ENCODE measurements at places on chromosomes 5 and 9.
A peak's percentile ranks its signal among the peaks of the same experiment; 100 is the strongest.

GRCh38 chr9:37412431-37413151, 9.9 kb upstream of the GRHPR start:
- DNase-seq: no peak

DNA sequence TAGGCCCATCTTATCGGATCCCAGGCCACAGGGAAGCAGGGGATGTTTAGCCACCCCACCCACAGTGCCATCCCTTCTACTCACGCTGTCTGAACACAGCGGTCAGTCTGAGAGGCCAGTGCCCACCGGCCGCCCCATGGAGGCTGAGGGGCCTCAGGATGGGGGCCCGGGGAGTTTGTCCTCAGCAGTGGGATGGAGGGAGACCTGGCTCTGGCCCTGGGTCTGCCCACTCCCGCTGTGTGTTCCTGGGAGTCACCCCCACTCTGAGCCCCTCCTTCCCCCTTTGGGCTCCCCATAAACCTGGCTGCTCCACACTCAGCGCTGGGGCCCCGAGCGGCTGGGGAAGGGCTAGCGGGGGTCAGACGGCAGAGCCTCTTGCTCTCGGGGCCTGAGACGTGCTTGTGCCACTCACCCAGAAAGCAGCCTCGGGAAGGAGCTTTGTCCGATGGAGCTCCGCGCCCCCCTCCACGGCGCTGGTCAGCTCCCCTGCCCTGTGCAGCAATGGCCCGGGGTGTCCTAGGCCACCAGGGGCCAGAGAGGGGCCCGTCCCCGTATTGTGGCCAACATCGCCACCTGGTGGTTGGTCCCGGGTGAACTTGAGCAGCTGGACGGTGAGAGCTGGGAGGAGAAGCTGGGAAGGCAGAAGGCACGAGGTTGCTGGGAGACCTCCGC, 10.9 kb upstream of the LAMC3 start:
- DNase-seq: peak; percentile 87

- DNase-seq: no peak
Observed at GRCh38 chr5:10440367-10440990, 1.2 kb upstream of the ROPN1L start.

- no peak for DNase-seq
Observed at GRCh38 chr5:149164731-149165130, 23.4 kb downstream of the ABLIM3 start.

- DNase-seq: peak; percentile 72
Observed at GRCh38 chr9:82606492-82607382, 456.2 kb downstream of the RASEF start.

DNA sequence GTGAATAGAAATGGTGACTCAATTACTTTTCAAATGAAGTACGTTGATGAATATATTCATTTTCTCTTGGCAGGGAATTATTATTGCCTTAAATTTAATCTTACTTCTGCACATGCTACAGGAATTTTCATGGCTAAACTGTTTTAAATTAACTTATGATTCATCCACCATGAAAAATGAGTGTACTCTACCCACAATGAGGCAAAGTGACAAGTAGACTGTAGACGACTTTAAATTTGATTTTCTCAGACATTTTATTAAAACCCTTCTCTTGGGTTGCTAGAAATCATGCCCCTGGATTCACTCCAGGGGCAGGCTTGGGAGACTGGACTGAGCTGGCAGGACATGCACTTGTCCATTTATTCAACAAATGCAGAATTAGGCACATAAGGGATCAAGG, 23.5 kb upstream of the ERAP2 start:
- DNase-seq: no peak

GRCh38 chr5:65126542-65127069, 355.1 kb downstream of the ADAMTS6 start:
- no peak for DNase-seq

- no peak for DNase-seq
Observed at GRCh38 chr5:10351199-10351905, 2.1 kb upstream of the MARCHF6 start.

DNA sequence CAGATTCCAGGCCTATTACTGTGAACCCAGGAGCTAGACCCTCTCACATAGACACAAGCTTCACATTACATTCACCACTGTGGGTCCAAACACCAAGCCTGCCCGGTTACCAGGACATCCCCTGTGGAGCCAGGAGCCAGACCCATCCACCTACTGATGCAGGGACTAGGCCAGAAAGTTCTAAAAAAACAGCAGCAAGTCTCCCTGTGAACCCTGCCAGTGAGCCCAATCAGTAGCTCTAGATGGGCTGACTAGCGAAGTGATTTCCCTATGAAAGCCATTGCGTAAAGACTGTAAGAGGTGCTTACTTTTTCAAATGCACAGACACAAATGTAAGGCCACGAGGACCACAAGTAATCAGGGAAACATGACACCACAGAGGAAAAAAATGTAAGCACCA, 352.3 kb downstream of the TMEM161B start:
- no peak for DNase-seq

GRCh38 chr9:136460772-136461325, 21.2 kb upstream of the INPP5E start:
- no peak for DNase-seq

DNA sequence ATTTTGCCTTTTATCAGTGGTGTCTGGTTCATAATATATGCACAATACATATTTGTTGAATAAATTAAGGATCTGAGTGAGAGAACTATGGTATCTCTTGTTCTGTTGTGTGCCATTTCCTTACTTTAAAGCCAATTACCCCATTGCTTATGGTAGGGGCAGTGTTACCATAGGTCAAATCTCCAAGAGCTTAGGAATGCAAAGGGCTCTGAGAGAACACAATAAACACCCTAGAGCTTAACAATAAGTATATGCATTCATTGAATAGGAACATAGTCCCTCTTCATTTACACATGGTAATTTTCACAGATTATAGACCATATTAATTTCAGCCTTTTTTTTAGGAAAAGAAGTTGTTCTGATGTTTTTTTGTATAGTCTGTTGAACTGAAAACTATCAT, 112.2 kb downstream of the MCTP1 start:
- DNase-seq: no peak

- DNase-seq: no peak
Observed at GRCh38 chr5:64018966-64019365, 56.7 kb upstream of the HTR1A start.

DNA sequence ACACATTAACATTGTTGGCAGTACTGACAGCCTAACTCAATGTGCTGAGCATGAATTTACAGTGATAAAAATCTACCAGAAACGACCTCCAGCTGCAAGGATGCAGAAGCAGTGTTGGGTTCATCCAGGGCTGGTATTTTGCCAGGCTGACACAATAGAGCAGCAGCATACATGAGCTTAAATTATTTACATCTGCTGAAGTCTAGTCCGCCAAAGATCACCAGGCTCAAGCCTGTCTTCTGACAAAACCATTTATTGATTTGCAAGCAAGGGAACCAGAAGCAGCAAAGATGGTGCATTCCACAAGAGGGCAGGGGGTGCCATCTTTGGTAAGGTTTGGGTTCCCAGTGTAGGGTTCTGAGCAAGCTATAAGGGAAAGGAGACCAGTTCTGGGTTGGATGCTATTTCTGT, 8.7 kb upstream of the C5orf34 start:
- no peak for DNase-seq

DNA sequence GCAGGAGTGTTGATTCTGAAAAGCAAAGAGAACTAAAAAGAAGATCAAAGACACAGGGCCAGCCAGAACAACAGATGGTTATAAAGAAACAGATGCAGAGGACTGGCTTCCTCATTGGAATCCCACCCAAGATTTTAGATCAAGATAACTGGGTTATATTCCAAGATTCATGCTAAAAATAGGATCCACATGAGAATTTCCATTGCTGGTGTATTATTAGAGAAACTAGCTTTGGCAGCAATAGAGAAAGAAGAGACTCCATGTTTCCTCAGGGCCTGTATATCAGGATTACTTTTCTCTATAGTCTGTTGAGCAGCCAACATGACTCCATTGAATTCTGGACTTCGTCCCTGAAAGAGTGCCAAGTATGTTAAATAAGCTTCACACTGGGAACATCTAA, 367.3 kb downstream of the TUSC1 start:
- no peak for DNase-seq

DNA sequence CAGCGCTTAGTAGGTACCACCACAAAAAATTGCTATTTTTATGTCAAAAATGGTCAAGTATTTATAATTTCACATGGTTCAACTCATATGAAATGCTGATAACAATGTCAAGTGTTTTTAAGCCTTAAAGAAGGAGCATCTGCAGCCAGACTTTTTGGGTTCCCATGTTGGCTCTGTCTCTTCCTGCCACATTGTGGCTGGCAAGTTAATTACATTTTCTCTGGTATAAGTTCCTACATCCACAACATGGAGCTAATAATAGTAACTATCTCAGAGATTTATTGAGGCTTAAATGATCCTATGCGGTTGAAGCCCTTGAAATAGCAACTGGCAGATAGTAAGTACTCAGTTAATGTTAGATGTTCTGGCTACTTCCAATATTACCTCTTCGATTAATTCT, 5.4 kb downstream of the ATP10B start:
- DNase-seq: no peak

DNA sequence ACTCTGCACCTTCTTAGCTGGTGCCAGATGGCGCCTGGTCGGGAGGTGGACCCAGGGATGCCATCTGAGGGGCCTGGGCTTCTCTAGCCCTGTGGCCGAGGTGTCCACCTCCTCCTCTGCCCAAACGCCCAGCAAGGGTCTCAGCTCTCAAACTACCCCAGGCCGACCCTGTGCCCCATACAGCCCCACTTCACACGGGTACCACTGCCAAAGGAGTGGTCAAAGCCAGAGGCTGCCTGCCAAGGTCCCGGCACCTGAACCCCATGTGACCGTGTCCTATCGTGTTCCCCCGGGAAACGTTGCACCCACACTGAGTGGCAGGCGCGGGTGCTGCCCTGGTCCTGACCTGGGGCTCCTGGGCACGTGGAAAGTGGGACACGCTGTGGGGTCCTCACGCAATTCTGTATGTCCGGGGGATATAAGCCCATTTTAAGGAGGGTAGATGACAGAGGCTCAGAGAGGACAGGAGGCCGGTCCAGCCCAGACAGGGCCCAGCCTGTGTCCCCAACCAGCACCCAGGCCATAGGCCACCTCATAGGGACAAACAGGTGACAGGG, 1.9 kb downstream of the ENTPD8 start:
- DNase-seq: peak; percentile 41

- peak; percentile 85 for DNase-seq
Observed at GRCh38 chr9:12775679-12776512, 1.1 kb downstream of the LURAP1L start.

DNA sequence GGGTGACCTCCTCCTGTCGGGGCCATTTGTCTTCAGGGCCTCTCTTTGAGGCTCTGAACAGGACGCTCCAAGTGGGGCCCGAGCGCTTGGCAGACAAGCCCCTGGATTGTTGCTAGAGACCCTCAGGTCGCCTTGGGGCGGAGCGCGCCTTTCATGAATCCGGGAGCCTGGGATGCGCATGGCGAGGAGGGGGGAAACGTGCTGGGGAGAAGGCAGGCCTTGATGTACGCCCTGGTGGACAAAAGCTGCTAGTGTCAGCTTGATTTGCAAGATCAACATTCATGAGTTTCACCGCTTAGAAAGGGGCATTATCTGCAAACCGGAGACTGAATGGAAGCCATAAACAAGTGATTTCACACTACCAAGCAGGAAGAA, 226.3 kb downstream of the SMARCA2 start:
- peak; percentile 75 for DNase-seq

DNA sequence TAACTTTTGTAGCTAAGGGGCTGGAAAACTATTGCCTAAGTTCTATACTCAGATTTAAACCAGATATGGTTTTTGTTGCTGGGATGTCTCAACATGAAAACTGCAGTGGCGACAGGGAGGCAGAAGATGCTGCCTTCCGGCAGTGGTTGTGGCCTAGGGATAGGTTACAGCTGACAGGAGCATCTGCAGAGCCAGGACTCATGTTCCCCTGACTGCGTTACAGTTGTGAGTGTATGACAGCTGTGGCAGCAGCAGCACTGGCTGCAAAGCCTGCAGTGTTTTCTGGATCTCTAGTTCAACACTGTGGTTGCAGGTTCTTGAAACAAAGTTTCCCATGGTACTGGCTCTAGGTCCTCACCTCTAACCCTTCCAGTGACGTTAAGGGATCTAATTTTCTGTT, 498.8 kb upstream of the CDH18 start:
- DNase-seq: no peak

GRCh38 chr5:112923148-112923917, 1.3 kb upstream of the REEP5 start:
- peak; percentile 7 for DNase-seq

DNA sequence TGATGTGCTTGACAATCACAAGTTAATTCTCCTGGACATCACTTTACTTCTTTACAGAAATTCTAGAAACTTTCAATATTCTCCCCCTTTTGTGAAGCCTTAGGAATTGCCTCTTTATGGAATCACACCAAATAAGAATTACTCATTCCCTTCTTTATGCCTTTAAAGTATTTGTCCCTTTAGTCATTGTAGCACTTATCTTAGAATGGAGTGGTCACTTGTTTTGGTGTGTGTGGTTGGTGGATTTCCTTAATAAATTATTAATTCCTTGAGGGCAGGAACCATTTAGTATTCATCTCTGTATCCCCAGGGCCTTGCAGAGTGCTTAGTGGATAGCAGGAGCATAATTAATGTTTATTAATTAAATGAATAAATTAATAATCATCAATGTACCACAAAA, 307.0 kb downstream of the ARRDC3 start:
- no peak for DNase-seq

DNA sequence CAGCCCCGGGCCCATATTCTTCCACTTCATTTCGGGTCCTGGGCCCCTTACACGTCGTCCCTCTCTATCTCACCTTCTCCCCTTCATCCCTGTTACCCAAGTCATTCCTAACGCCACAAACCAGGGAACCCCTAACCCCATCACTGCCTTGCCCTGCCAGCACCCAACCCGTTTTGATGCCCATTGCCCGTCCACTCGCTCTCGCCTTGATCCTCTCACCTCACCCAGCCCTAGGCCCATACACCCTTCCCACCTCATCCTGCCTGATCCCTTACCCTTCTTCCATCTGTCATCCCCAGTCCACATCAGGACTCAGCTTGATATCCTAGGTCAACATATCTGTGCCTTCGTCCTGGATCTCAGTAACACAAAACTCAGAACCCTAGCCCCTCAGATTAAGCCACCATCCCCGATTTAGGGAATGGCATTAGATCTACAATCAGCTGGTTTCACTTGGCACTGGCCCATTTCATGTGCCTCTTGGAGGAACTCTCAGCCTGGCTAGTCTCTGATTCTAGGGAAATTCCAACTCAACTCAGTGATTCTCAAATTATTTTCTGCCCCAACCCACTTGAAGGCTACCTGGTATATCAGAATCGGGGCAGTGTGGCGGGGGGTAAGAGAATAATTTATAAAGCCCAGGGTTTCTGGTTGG, 489 bp downstream of the CHMP5 start:
- DNase-seq: no peak

- no peak for DNase-seq
Observed at GRCh38 chr9:123387686-123388085, 31.7 kb downstream of the CRB2 start.
